ENCODE measurements at places on chromosomes 2 and 18.
A peak's percentile ranks its signal among the peaks of the same experiment; 100 is the strongest.

GRCh38 chr2:5976531-5977065 lies 284.4 kb downstream of the SOX11 start:
- peak; percentile 22 for DNase-seq

DNA sequence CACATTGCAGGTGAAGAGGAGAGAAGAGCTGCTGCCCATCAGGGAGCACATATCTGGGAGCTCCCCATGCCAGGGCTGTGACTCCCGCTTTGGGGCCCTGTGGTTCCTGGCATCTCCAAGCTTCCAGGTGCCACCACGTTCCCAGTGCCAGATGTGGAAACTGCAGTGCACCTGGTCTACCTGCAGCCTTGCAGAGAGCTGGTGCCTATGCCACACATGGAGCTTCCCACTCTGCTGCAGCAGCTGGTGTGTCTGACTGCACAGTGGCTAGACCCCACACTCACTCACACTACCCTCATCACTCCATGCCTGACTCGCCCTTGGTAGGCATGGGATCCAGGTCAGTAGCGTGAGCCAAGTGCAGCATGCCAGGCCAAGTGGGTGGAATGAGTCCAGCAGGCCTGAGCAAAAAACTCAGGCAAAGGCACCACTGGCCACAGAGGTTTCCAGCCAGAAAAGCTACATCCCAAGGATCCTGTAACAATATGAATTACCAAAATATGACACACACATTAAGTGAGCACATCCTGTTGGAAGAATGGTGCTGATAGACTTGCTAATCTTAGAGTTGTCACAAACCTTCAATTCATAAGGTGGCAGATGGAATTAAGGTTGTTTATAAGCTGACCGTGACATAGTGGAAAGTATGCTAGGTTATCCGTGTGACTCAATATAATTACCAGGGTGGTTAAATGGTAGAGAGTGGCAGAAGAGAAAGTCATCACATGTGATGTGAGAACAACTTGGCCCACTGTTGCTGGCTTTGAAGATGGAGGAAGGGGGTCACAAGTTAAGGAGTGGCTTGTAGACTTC lies 150.9 kb downstream of the EHBP1 start:
- no peak for DNase-seq

DNA sequence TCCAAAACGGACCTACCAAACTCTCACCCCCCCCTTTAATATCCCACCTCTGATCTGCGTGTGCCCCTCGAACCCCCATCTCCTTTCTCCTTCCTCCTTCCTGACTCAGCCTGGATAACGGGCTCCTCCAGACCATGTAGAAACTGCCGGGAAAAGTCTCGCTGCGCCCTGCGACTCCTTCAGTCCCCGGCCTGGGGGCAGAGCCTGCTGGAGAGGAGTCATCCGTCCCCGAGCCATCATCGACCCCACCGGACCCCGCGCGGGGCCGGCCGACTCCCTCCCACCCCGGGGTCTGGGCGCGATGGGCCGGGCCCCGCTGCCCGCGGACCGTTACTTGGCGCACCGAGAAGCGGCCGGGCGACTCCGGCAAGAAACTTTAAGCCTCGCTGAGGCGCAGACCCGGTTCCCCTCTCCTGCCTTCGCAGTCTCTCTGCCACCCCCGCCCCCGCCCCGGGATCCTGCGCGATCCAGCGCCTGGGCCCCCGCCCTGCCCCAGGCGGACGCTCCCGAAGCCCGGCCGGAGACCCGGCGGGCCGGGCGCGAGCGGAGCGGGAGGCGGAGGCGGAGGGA lies 3.4 kb downstream of the ZEB2 start:
- peak; percentile 62 for DNase-seq

DNA sequence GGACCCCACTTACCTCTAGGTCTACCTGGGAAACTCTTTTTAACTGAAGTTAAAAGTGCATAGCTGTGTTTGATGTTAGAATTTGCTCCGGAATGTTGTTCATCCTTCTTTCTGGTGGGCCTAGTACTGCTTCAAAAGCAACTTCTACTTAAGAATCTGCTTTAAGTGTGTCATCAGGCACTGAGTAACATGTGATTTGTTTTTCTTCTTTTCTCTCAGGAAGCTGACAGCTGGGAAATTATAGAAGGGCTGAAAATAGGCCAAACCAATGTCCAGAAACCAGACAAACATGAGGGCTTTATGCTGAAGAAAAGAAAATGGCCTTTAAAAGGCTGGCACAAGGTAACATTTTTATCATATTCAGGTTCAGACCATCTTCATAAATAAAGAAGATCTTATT lies 122.9 kb downstream of the PRKRA start:
- no peak for DNase-seq

DNA sequence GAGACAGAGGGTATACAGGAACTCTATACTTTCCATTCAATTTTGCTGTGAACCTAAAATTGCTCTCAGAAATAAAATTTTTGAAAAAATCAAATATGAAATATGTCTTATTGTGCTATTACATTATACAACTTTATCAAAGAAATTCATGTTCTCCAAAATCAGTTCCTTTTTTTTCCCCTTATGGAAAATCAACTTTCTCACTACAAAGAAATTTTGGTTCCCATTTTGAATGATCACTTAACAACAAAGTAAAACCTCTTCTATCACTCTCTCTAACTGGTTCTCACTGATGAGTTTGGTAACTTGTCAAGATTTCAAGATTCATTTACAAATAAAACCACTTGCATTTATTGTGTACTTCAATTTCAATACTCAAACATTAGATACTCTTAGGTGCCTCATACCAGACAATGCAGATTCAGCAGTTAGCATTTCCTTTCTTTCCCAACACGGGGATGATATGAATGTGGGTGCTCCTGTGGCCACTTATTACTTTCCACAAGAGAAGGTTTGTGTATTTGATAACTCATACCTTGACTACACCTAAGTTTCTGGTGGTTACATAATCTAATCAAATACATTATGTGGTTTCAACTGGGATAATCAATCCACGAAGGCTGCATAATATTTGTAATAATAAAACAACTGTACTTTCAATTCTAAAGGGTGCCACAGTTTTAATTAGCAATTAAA lies 6.4 kb downstream of the PSME4 start:
- DNase-seq = no peak

- DNase-seq = no peak
Measured at GRCh38 chr2:146374505-146374904, 1470.3 kb upstream of the ACVR2A start.

GRCh38 chr2:199100326-199101110 lies 357.2 kb downstream of the SATB2 start:
- DNase-seq = no peak

DNA sequence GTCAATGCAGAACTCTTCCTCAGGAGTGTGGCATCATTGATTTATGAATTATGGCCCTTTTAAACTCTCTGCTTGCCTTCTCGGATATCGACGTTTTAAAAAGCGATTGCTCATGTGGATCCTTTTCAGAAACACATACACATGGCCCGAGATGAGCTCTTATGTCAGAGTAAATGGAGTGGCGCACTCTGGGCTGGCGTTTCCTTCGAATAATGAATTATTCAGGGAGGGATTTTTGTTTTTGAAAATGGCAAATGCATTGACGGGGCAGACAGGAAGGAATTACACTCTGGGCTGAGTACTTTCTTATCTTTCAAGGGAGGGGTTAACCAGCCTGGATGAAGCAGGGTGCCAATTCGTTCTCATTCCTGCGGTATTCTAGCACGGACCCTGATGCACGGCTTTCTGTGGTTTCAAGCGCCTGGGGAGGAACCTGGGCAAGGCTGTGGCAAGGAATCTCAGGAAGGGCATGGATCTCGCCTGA lies 142.7 kb downstream of the PRKCE start:
- no peak for DNase-seq

GRCh38 chr2:66509326-66509811 lies 74.4 kb downstream of the MEIS1 start:
- DNase-seq = no peak

- peak; percentile 49 for DNase-seq
Measured at GRCh38 chr2:98876741-98877140, 59.3 kb downstream of the CRACDL start.

GRCh38 chr2:235165631-235166030 lies 213.8 kb downstream of the SH3BP4 start:
- no peak for DNase-seq

DNA sequence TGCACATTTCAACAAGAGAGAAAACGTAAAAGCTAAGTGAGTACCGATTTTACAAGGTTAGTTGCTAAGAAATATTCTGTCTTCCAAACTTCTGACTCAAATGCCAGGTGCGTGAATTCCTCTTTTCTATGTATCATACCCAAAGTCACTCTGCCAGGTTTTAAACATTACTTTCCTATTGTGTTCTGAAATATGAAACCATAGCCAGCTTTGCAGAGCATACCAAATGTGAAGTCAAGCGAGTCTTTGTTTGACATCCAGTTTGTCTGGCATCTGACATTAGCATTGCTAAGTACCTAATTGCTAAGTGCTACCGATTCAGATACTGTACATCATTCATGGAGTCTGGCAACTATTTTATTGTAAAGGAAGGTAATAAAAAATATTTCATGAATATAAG lies 321.9 kb upstream of the GALNT5 start:
- DNase-seq = no peak

DNA sequence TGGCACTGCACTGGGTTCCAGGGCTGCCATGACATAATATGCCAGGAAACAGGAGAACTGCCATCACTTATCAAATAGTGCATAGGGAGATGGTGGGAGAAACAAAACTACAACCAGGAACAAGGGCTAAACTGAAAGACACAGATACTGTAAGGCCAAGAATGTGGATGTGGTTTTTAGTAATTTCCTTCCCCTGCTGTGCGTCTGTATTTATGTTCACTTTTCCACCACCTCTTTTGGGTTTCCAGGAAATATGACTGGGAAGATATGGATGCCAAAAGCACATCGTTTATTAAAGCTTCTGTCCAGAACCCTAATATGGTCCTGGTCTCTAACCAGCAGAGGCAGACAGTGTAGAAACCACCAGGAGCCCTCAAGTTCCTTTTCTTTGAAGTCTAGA lies 759.7 kb upstream of the FANCL start:
- DNase-seq = no peak

DNA sequence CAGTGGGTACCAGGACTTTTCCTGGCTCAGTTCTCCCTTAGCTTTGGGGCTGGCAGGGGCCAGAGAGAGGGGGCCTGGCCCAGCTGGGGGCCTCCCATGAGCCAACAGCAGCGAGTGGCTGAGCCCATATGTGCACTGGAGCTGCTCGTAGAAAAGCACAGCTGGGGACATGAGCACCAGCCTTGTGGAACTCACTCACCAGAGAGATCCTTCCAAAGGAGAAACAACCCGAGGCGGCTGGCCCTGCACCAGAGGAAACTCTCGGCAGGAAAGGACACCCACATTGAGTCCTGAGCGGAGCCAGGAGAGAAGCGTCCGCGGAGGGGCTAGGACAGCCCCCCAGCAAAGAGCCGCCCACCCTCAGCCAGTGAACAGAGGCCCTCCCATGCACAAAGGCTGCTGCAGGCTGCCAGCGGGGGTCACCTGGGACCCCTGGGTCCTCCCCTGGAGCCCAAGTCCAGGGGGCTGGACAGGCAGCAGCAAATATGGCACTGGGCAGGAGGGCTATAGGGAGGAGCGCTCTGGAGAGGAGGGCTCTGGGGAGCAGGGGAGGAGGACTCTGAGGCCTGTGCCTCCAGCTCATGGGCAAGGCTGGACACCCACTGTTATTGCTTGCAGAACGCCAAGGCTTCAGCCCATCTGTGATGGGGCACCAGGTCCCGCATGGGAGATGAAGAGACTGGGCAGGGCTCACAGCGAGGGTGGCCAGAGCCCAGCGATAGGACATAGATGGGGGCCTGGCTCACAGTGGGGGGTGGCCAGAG lies 42.1 kb upstream of the SNED1 start:
- no peak for DNase-seq

DNA sequence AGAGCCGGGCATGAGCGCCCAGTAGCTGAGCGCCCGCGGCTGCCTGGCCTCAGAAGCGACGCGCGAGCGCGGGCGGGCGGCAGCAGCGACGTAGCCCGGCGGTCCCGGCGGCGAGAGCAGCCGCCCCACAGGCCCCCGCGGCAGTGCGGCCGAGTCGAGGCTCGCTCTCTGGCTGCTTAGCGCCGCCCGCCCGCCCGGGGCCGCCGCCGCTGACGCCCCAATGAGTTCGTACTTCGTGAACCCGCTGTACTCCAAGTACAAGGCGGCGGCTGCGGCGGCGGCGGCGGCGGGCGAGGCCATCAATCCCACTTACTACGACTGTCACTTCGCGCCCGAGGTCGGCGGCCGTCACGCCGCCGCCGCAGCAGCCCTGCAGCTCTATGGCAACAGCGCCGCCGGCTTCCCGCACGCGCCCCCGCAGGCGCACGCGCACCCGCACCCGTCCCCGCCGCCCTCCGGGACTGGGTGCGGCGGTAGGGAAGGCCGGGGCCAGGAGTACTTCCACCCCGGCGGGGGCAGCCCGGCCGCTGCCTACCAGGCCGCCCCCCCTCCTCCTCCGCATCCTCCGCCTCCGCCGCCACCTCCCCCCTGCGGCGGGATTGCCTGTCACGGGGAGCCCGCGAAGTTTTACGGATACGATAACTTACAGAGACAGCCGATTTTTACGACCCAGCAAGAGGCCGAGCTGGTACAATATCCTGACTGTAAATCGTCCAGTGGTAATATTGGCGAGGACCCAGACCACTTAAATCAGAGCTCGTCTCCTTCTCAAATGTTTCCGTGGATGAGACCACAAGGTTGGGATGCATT lies 847 bp downstream of the HOXD8 start:
- peak; percentile 82 for DNase-seq

DNA sequence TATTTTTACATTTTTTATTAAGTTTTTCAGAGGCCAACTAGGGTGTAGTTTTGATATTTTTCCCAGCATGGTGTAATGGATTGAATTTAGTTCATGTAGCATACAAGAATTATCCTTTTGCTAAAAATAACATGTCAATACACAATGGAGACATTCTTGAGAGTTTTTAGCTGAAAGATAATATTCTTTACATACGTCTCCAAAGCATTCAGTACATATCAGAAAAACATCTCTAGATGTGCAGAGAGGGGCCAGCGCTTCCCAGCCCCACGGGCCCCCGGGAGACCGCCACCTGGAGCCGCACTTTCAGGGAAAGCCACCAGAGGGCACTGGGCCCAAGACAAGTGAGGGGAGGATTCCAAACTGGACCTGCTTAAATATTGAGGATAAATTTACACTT lies 499.4 kb downstream of the GALR1 start:
- peak; percentile 39 for DNase-seq

DNA sequence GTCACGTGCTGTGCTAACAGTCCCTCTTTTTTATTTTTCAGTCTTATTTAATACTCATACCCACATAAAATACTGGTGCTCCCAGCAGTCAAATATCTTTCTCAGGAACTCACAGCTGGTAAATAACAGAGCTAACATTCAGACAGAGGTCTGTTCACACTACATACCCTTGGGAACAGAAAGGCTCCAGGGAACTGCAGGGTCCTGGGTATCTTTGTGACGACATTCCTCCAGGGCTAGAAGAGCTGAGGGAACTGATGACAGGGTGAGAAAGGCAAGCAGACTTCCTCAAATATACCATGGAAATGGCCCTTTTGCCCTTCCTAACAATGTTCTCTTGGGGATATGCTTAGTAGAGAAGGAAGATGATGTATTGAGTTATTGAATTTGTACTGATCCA lies 19.3 kb downstream of the PDE6D start:
- no peak for DNase-seq

- no peak for DNase-seq
Measured at GRCh38 chr18:2979871-2980790, 32.8 kb downstream of the LPIN2 start.
